T-helper 22 cell (primary cell): ENCODE measurements at places on chromosomes 13 and 19.

- no peak for DNase-seq
Observed at GRCh38 chr19:1763648-1764639, 10.6 kb downstream of the ONECUT3 start.

DNA sequence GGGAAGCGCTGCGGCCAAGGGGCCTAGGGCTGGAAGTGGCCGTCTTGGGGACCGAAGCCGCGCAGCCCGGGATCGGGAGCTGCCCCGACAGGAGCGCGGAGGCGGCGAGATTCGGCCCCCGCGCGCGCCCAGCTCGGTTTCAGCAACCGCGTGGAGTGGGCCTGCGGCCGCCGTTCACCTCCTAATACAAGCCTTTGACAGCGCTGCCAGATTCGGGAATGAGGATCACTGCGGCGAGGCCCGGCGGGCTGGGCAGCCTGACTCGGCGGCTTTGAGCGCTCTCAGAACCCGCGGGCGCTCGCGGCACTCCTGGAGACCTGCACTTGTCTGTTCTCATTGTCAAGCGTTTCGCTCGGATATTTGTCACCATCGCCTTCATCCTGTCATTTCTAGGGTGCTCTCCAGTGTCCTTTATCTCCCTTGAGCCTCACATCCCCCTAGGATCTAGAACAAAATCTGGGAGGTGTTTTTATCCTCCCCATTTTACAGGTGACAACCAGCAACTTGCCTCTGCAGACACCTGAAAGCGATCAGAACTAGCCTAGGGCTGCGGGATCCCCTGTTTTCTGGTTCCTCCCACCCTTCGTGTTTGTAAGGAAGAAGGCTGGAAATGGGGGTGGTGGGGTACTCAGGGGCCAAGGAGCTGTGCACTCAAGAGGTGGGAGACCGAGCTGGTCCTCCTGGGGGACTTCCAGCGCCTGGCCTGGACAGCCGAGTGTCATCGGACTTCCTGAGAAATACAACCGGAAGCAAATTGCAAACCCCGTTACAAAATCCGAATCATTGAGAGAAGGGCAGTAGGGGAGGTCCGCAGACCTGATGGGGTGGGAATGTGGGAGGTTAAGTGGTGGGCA lies 1.5 kb upstream of the CDX2 start:
- no peak for DNase-seq

DNA sequence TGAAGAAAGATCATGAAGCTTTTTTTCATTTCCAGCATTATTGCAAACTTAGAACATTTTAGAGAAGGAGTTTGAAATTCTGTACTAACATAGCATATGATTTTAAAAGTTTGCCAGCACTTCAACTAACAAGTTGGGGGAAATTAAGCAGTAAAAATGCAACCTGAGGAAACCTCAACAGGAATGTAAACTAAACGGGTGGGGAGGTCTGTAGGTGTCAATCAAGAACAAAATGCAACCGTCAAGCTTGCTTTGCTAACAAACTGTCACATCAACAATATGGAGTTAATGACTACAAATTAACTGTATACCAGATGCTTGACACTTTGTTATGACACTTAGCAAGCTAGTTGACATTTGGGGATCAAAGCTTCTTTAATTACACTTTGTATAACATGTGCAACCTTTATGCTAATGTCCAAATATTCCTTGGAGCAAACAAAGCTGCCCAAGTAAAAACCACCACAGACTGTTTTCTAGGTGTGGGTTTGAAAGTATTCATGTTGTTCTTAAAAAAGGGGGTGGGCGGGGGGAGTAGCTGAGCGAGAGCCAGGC lies 52.1 kb downstream of the DACH1 start:
- DNase-seq, result no peak

DNA sequence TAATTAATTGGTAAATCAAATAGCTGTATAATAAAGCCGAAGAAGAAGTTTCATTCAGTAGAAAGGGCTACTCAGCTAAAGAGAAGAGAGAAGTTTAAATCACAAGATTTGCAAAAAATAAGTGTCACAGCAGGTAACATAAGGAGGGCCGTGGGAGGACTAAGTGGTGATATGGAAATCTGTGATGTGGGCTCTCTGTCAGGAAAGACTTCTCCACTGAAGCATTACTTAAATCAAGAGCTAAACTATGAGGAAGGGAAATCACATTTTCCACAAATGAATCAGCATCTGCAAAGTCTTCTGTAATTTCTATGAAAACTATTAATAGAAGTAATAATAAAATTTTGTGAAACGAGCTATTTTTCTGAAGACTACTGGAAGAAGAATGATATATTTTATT lies 153.8 kb downstream of the PCDH9 start:
- no peak for DNase-seq

DNA sequence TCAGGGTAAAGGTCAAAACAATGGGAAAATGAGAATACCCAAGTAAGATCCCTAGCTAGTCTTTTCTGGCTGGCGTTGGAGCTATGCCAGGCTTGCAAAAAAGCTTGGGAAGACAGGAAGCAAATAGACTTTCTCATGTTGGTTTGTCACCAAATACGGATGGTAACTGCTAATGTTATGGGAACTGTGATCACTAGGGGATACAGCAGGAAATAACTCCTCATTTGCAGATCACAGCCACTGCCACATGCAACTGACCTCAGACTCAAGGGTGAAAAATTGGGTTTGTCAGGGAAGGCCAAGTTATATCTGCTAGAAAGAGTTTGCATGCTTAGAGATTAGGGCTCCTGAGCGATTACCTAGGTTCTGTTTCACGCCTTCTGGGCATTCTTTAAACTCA lies 162.9 kb downstream of the NHLRC3 start:
- DNase-seq, result no peak

DNA sequence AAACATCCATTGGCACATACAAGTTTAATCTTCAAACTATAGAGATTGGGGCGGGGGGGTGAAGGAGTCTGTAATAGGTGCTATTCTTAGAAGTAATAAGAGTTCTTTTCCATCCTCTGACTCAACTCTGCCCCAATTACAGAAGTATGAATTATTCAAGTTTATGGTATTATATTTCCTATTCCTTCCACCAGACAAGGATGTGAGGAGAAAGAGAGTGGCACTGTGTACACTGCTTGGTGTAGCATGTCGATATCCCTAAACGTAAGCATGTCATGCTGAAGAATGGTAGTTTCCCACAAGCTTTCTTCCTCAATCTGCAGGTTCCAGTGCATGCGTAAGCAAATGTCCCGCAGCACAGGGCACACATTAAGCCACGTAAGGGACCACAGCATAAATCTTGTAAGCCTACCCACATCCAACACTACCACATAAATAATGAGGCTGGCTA lies 14.1 kb downstream of the BRD4 start:
- DNase-seq, result no peak

- no peak for DNase-seq
Observed at GRCh38 chr19:33928458-33928950, 131.8 kb downstream of the KCTD15 start.

- DNase-seq, result no peak
Observed at GRCh38 chr13:41428155-41428554, 29.2 kb upstream of the RGCC start.

DNA sequence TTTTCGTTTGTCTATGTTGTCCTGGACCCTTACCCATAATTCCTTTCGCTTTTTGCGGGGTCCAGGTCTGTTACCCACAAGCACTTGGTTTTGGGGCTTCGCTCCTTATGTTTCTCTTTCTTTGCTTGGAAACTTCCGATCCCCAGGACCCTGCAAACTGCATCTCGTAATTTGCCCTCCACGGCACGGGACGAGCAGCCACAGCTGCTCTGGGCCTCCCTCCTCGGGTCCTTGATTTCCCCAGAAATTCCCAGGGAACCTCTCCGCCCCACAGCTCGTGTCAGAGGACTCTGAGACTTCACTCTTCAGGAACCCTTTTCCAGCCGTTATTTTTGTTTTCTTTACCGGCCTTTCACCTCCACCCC lies 599 bp downstream of the SNRNP70 start:
- no peak for DNase-seq

DNA sequence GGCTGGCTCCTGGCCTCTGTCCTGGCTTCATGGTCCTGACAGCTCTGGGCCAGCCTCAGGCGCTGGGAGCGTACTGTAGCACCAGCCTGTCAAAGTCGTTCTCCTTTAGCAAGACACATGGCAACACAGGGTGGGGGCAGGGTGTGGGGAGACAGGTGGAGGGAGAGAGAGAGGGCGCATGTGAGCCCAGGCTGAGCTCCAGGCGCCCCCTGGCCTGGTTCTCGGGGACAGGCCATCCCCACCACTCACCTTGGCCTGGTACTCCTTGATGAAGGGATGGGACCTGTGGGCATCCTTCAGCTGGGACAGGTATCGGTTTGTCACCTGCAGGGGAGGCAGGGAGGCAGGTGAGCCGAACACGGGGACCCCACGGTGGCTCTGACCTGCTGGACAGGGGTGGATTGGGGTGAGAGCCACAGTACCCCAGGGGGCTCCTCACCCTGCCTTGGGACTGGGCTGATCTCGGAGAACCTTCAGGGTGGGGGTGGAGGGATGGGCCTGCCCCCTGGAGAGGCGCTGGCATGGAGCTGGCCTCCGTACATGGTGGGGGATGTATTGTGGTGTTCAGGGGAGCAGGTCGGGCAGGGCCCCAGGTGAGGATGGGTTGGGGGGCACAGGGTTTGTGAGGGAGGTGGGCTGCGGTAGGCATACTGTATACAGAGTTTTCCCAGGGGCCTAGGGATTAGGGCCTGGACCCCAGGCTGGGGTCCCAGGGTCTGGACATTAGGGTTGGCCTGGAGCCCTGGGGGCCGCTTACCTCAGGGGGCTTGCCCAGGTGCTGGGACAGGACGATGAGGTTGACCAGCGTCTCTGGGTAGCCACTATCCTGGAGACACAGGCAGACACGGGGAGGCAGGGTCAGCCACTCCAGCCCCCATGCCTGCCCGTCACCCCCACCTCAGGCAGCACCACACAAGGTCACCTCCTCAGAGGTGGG lies 3.9 kb upstream of the CERS1 start:
- no peak for DNase-seq

DNA sequence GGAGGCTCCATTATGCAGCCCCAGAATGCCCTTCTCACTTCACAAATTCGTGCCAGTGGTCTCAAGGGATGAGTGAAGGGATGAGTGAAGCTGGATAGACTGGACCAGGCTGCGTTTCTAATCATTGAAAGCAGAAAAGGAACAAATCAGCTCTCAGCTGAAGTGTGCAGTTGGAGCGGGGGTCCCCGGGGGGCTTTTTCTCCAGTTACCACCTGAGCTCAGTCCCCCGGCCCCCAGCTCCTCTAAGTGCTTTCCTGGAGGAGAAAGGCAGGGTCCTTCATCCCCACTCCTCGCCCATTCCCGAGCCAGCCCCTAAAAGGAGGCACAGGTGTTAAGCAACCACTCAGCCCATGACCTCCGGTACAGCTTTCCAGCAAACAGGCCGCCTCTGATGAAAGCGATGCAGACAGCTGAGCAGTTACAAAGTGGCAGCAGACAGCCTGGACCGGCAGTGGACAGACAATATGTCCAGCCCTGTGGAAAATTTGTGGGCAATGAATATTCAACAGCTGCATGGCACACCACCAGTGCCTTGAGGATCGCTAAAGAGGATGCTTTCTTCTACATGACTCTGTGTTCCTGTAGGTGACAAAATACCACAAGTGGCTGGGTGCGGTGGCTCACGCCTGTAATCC lies 110.7 kb upstream of the UBL3 start:
- no peak for DNase-seq
